Activated CD4-positive, alpha-beta T cell treated with anti-CD3 and anti-CD28 coated beads for 4 hours (primary cell): ENCODE measurements at places on chromosomes 3 and 15.

DNA sequence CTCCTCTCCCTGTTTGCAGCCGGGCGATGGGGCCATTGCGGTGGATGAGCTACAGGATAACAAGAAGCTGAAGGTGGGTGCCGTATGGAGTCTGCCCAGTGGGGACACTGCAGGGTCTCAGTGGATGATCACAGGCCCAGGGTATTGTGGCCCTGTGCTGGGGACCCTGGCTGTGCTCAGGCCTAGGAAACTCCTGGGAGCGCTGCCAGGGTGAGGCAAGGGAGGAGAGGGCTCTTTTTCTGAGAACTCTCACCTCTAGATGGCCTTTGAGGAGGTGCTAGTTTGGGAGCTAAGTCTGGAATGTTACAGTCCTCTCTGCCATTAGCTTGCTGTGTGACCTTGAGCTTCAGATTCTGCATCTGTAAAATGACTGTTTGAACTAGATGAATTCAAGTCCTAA, 16.4 kb downstream of the SLC24A1 start:
- DNase-seq = no peak

DNA sequence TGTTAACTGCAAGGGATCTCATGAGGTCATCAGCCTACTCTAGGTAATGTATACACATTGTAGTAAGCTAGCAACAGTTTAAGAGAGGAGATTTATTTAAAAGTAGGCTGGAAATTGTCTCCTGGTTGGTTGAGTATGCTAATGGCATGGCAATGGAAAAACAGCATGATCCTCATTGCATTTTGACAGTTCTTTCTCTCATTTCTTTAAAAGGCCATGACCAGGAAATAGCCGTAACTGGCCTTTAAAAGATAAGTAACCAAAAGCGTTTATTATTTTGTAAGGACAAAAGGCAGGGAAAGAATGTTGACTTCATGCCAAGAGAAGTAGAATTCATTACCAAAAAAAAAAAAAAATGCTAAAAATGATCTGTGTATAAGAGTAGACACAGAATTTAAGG, 310.3 kb downstream of the FGF12 start:
- no peak for DNase-seq

GRCh38 chr3:48194446-48195071, 6.3 kb upstream of the CDC25A start:
- DNase-seq = no peak

DNA sequence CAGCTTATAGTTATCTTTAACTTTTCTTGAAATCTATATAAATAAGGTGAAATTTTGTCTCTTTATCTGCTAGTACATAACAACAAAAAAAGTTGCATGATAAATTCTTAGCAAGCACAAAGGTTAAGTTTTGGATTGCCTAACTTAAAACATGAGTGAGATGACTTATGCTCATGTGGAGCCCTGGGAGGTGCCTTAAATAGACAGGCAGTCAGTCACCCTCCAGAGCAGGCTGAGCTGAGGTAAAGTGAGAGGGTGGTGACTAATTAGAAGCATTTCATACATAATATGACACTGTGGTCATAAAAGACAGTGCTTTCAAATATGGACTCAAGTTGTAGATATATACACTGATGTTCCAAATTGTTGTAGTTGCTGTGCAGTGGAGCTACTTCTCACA, 14.6 kb upstream of the MME start:
- DNase-seq = no peak

DNA sequence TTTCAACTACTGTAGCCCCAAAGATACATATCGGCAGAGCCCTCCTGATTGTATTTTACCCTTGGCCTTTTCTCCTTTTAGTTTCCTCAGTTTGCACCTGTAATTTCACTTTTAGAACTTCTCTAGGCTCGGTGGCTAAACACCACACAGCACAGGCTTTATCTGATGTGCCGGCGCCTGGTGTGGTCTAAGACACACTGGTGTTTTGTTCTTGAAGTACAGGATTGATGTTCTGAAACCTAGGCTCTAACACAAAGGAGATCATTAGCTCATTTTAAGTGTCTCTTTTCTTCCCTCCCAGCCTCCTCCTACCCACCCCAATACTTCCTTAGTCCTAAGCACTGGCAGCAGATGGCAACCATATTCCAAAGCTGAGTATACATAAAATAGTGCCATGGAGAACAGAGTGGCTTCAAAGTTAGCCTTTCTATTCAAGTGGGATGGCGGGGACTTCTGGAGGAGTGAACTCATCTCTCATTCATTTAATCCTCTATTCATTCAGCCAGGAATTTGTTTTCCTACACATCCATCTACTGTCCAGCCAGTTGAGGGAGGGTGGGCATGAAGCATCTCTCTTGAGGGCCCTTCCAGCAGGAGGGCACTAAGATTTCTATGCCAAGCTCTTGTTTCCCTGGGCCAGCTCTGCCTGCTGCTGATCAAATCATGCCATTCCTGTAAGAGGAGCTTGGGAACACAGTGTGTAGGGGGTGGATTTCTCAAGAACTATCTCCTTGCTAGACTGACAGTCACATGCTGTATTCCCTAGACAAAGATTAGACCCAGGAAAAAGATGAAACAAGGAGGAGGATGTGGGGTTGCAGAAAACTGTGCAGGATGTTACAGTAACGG, 71.2 kb downstream of the TIGIT start:
- DNase-seq = no peak

- no peak for DNase-seq
These were observed 514 bp upstream of the FAM174B start for GRCh38 chr15:92656089-92656488.

DNA sequence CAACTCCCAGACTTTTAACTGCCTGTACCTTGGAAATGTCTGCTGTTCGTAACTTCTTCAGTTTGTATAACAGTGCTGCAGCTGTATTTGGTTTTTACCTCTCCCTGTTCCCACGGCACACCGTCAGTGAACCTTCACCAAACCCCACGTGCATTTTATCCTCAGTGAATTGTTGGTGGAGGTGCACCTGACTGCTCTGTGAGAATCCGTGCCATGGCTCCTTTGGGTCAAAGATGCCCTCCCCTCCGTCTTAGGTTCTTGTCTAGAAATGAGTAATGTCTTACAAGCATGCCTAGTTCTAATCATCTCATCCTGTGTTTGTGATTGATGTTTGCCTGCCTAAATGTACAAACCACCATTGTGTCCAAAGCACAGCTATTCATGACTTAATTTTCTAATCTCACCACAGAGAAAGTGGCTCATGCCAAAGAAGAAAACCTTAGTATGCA, 28.2 kb downstream of the TPM1 start:
- no peak for DNase-seq

GRCh38 chr15:76140074-76140464, 80.3 kb downstream of the TMEM266 start:
- DNase-seq = no peak

GRCh38 chr15:62287066-62287857, 122.2 kb upstream of the C2CD4B start:
- DNase-seq = no peak

DNA sequence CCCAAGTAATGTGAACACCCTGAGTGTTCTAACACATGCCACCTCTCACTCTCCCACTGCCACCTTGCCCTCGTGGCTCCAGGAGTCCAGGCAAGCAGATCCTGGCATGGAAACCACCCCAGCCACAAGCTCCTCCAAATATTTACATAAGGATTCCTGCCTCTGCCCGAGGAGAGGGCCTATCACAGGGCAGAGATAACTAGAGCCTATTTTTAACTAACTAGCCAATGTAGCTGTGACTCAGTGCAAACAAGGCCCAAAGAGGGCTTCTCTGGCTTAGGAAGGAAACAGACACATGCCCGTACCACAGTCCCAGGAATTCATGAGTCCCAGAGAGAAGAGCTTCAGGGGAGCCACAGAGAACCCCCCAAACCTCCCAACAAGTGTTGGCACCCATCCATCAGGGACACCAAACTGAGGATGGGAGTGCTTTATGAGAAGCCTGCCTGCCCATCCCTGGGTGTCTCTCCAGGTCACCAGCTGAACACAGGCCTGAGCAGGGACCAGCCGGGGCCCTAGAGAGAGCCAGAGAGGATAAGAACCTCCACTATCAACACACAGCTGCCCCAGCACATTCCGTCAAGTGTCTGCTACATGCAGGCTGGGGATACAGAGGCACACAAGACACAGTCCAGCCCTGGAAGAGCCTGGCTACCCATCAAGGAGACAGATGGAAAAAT, 9.2 kb downstream of the FYCO1 start:
- DNase-seq = no peak

DNA sequence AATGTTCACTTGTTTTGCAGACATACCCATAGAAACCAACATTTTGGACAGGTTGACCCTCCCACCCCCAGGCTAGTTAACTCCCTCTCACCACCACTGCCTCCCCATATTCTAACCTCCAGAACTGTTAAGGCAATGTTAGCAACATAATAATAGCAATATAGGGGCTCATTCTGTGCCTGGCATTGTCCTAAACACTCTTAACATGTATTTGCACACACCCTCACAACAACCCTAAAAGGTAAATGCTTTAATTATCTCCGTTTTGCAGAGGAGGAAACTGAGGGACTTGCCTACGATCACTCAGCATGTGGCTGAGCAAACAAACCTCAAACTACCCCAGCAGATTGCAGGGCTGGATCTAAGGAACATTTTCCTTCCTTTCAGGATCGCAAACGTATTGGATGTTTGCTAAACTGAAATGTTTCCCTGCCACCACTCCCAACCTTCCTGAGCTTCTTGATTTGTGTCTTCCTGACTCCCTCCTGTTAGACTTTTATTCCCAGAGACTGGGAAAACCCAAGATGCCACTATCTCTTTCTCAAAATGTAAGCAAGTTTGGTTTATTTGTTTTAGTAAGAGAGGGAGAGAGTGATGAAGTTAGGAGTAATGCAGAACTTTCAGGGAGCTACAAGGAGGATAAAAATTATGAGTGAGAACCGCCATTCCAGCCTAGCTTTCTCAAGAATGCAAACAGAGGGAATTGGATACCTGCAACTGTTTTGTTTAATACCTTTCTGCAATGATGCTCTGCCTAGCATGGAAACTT, 1.3 kb downstream of the SCG5 start:
- DNase-seq = no peak

DNA sequence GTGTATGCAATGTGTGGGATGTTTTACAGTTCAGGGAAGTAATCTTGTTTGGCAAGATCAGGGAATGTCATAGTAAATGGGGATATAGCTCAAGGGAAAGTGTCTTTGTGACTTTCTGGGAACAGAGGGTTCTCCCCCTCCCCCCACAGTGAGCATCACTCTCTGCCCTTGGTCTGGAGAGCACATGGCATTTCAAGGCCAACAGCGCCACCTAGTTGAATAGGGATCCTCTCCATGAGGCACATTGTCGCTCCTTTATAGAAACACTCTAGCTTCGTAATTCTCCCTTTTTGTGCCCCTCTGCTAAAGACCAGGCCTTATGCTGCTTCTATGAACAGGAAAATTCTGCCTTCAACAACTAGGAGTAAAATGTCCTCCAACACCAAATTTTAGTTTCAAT, 37.1 kb upstream of the ARNT2 start:
- no peak for DNase-seq

DNA sequence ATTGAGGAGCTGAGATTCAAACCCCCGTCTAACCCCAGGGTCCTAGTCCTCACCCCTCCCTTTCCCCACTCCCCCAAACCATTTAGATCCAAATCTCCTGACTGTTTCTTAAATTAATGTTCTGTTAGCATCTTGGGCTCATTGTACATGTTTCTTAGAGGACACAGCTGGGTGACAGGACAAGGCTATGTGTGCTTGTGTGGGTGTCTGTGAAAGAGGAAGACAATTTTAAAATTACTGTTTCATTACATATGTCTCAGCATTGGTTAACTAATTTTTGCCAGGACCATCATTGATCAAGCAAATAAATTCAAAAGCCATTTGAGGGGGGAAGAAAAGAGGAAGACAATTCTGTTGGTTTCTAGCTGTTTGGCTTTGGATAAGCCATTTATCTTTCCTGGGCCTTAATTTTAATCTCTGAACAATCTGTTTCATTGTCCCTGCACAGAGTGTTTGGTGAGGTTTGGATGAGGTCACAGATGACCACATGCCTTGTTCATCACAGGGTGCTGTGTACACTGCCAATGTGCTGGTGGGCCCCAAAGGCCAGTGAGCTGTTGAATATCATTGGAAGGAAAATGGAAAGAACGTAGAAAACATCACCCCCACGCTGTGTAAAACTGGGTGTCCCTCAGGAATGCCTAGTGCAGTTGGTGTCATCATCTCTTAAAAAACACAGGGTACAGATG, 51.9 kb downstream of the RPLP1 start:
- DNase-seq = no peak

- no peak for DNase-seq
These were observed 378.2 kb upstream of the AZI2 start for GRCh38 chr3:28726840-28727239.

DNA sequence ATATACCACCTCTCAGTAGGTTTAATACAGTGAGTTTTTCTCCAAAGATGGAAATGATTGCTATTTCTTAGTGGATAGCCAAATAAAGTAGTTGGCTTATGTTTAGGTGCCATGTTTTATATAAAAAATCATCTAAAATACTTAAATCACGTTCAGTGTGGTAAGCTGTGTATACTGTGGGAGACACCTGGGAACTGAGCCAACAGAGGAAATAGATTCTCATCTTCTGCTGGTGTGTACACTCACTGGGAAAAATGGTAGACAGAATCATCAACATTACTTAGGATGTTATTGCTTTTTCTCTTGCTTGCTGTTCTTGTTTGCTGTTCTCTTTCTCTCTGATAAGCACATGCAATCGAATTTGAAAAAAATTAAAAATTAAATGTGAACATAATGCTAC, 112.6 kb upstream of the MB21D2 start:
- DNase-seq = no peak

DNA sequence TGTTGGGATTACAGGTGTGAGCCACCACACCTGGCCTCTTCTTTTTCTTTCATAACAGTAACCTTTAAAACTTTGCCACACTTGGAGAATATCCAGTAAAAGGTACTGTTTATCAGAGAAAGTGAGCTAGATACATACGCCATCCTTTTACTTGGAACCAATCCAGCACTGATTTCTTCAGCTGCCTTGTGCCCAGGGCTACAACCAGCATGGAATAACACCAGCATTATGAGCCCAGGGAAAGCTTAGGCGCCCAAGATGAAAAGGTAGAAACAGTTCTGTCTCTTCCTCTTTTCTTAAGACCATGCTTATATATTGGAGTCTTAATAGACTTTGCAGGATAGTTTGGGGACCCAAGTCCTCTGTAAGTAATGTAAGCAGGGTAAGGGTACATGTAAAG, 8.4 kb downstream of the SKIC8 start:
- no peak for DNase-seq

DNA sequence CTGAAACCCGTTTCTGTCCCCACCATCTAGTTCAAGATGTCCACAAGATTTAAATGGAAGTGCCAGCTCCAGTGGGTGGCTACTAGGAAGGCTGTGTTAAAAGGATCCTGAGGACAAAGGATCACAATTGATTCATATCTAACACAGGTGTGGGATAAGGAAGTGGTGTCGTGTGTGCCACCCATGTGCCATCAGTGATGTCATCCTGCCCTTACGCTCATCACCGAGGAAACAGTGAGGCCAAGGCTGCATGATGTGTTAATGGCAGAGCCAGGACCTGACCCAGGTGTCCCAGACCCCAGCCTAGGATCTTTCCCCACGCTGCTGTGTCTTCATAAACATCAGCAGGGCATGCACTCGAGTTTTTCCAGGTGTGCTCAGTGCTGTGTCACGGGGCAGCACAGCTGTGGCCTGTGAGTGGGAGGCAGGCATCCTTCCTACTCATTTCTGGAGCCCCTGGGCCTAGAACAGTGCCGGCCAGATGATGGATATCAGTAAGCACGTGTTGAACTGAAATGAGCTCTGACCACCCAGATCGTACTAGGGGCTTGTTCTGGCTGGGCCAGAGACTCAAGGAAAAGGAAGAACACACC, 10.6 kb upstream of the TGM5 start:
- no peak for DNase-seq
